T-helper 1 cell (primary cell): ENCODE measurements at places on chromosomes 16 and 17.

- DNase-seq = no peak
These were observed 1568.1 kb upstream of the GOT2 start for GRCh38 chr16:60302261-60302660.

DNA sequence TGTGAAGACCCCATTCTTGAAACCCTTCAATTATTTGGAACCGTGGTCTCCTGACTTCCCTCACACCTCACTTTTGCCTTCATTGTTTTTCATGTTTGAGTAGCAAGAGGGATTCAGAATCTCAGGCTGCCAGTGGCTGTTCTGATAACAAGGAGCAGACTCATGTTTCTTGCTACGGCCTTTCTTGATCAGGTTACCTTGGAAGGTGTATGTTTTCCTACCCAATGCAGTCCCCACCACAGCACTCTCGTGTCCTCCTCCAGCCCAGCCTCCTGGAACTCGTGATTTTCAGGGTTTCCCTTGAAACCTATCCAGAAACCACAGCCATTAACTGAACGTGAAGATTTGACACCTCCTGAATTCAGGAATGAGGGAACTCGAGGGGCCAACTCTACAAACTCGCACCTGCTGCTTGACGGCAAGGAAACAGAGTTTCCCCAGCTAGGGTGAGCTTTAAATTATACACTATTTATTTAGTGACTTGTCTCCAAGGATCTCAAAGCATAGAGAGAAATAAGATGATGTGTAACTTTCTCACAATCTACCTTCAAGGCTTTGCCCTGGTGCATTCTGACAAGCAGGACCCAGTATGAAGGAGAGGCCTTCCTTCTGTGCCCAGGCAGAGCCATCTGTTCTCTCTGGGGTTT is 1.6 kb downstream of the ZFHX3 start:
- no peak for DNase-seq

DNA sequence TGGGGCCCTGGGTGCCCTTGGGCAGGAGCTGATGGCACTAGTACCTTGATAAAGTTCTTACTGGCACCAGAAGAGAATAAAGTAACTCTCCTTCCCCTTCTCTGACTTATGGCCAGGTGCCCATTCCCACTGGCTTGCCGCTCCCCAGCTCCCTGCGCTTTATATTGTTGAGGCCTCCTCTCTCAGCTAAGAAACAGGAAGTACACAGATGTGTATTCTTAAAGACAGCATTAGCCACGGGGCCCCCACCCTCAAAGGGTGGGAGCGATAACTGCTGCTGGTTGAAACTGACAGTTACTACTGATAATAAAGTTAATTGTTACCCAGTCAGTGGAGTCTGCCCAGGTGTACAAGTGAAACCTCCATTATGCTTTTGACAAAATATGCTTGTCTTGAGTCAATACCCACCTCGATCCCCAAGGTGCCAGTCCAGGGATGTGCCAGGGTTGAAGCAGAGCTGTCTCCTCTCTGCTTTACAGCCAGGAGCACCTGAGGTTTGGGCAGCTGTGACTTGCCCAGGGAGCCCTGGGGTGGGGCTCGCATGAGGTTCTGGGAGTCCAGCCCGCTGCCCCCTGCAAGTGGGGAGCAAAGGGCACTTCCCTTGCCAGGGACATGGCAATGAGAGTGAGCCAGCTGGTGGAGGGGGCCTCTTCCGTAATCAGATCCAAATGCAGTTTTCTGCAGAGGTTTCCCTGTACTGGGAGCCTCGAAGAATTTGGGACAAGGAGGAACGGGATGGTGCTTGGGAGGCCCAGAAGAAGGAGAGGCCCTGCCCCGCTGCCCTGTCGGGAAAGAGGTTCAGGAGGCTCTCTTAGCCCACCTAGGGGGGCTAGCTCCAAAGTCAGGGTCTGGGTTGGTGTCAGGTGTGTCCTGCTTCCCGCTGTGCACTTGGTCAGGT is 5.4 kb upstream of the CLDN9 start:
- no peak for DNase-seq

DNA sequence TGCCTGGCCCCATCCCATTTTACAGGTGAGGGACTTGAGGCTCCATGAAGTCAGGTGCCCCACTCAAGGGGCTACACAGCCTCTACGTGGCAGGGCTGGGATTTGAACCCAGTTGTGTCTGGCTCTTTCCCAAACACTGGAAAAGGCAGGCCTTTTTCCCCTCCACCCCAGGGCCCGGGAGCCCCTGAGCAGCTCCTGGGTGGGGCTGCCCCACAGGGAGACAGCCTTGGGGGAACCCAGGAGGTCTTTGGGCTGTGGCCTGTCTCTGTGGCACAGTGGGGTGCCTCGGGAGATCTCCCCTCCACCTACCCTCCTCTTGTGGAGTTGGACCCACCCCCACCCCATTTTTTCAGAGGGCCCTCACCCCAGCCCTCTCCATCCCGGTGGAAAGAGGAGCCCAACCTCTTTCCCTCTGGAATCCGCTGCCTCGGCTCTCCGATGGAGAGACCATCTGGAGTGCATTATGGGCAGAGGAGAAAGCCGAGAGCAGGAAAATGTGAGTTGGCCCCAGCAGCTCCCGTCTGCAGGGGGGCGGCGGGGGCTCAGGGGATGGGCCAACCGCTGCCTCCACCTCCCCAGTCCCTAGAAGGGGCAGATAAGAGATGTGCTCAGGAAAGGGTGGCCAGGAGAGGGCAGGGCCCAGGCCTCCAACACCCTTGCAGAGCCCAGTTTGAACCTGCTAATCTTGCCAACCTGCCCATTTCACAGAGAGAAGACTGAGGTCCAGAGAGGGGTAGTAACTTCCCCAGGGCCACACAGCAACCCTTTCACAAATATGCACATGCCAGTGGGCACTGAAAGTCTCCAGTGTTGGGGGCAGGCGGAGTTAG is 15.4 kb upstream of the TMEM92 start:
- no peak for DNase-seq

GRCh38 chr17:20116683-20117309 is 107.6 kb downstream of the SPECC1 start:
- DNase-seq = peak; percentile 48

DNA sequence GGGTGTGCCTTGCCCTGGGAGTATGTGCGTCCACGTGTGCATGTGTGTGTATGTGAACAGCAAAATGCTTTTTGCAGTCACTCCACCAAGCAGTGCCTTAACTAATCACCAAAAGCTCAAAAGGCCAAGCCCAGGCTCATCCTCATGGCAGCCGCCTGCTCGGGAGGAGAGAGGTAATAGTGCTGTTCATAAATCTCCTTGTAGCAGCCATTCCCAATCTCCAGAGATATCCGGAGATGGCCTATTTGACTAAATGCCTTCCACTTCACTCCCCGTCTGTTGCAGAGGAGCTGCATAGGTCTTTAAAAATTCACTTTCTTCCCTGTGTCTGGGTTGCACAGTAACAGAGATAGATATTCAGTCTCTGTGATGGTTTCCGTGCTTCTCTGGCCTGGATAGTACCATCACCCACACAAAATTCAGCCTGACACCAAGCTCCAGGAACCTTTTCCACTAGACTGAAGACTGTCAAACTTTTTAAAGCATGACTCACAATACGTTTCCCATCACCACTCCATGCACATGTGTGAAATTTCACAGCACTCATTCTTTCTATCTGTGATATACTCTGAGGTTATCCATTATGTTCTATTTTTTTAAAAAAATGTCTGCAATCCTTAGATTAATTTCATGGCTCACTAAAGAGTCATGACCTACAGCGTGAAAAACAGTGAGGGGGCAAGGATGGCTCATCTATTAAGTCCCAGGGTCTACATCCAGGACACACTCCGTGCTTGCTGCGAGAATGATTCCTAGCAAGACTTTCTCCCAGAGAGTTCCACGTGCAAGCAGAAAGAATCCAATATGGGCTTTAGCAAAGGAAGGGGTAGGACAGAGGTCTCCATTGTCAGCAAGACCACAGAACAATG is 357.8 kb downstream of the GRIN2A start:
- DNase-seq = no peak

DNA sequence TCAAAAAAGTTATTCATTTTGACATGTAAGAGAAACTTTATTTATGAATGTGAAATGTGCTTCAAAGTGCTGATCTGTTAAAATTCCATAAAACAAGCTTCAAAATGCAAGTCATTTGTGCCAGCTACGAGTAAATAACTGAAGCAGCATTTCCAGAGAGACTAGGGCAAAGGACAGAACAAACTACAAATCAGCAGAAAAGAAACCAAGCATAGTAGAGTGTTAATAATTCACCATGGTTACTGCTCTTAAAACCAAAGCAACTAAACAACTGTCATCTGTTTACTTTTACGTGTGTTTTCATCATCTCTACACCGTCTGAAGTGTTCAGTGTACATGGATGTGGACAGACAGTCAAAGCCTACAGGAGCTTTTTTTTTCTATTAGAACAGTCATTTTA is 1.6 kb upstream of the ASPA start:
- DNase-seq = no peak

DNA sequence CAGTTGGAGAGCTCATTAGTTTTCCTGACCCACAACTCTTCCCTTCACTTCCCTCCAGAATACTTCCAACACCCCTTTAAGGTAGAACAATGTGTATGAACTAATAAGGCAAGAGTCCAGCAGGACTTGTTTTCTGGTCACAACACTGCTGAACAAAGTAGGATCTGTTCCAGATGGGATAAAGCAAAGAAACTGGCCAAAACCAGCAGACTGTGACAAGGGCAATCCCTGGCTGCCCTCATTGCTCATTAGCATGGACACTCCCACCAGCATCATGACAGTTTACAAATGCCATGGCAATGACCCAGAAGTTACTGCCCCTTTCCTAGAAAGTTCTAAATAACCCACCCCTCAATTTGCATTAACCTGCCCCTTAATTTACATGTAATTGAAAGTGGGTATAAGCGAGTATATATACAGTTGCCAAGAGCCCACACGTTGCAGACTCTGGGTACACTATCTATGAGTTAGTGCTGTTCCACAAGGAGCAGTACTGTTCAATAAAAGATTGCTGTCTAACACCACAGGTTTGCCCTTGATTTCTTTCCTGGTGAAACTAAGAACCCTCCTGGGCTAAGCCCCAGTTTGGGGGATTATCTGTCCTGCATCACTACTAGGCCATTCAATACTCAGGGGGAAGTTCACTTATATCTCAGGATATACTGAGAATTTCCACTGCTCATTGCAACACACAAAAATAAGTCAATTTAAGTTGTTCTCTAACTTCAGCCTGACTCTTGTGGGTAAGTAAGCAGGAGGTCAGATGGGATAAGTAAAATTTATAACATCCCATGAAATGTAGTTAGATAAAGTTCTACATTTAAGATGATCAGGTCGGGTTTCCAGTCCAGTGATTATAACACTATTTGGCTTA is 82.3 kb downstream of the SSH2 start:
- no peak for DNase-seq
